ENCODE measurements at places on chromosomes 6 and 20. TPM values are rescaled to one million over a fixed set of nuclear protein-coding genes. Genes with fewer than 3 reads are reported as not detected.
A peak's percentile ranks its signal among the peaks of the same experiment; 100 is the strongest.

MSH5 gene
- total RNA-seq, result 12.8 TPM

HFE gene
- 16.9 TPM for total RNA-seq

DNAH8 gene
- not detected for total RNA-seq

F13A1 gene
- not detected for total RNA-seq

WFDC10B gene
- not detected for total RNA-seq

FAM209B gene
- not detected for total RNA-seq

ROMO1 gene
- total RNA-seq, result 667 TPM

DNA sequence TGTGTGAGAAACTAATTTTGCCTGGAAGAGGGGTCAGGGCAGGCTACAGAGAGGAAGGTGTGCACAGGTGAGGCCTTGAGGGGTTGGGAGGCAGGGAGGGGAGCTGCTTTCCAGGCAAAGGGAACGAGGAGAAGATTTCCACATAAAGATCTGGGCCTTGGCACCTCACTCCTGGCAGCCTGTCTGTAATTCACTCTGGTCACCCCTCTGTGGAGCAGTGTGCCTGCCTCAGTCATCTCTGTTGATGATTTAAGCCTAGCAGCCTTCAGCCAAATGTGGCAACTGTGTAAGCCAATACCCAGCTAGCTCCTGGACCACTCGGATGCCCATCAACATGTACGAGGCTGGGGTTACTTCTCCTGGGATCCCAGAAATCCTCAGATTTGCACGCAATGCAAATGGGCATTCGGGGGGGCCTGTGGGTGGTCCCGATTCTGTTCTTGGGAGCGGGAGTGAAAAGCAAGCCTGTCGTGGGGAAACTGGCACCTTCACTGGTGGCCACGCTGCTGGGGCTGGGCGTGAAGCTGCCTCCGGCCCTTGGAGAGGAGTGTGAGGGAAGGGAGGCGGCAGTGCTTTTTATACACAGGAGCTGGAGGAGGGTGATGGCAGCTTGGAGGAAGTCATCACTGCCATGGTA is 360.4 kb downstream of the ZFAND3 start:
- no peak for DNase-seq

DNA sequence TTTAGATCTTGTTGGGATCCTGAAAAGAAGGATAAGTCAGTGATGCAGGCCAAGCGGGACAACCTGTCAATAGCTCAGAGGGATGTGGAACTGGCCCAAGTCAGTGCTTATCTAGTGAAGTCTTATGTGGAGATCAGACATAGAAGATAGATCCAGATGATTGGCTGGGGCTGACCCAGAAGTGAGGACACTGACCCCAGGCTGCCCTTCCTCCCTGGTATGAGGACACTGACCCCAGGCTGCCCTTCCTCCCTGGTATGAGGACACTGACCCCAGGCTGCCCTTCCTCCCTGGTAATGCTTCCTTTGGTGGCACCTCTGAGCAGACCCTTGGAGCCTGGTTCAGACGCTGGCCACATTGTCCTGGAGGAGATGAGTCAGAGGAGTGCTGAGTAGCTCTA is 159.7 kb downstream of the PHACTR3 start:
- no peak for DNase-seq

DNA sequence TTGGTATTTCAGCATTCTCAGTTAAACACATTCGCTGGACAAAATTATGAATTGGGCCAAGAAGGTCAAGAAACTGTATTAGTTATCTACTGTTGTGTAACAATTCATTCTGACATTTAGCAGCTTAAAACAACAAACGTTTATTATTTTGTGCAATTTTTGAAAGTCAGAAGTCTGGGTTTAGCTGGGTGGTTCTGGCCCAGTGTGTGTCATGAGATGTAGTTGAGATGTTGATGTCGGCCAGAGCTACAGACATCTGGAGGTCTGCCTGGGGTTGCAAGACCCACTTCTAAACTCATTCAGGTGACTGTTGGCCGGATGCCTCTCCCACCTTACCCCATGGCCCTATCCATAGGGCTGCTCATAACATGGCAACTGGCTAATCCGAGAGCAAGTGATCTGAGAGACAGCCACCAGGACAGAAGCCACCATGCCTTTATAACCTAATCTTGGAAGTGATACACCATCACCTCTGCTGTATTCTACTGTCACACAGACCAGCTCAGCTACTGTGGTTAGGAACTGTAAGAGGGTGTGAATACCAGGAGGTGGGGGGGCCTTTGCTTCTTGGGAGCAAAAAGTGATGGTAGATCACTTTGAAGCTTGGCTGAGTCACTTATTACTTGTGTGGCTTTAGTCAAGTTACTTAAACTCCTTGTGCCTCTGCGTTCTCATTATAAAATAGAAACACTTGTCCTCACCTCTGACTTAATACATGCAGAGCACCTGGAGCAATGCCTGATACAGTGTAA is 217.0 kb upstream of the MYLIP start:
- DNase-seq, result no peak

DNA sequence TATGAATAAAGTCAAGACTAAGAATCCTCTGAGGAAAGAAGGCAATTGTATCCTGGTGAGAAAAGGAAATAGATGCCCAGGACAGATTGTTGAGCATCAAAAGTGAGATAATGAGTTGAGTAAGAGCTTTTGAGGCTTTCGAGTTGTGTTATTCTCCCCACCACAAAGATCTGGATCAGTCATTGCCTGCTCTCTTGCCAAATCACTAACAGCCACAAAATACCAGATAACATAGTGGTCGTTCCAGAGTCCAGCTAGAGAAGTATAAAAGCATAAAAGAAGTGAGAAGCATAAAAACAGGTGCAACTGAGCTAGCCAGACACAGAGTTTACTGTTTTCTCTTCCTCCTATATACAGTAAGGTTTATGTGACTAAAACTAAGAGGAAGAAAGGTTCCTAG is 4.9 kb downstream of the SPINT4 start:
- DNase-seq, result no peak

DNA sequence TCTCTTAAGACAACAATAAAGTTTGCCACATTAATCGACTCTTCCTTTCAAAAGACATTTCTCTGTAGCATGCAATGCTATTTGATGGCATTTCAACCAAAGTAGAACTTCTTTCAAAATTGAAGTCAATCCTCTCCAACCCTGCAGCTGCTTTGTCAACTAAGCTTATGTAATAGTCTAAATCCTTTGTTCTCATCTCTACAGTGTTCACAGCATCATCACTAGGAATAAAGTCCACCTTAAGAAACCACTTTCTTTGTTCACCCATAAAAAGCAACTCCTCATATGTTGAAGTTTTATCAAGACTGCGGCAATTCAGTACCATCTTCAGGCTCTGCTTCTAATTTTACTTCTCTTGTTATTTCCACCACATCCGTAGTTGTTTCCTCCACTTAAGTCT is 11.5 kb upstream of the BLOC1S5 start:
- no peak for DNase-seq

DNA sequence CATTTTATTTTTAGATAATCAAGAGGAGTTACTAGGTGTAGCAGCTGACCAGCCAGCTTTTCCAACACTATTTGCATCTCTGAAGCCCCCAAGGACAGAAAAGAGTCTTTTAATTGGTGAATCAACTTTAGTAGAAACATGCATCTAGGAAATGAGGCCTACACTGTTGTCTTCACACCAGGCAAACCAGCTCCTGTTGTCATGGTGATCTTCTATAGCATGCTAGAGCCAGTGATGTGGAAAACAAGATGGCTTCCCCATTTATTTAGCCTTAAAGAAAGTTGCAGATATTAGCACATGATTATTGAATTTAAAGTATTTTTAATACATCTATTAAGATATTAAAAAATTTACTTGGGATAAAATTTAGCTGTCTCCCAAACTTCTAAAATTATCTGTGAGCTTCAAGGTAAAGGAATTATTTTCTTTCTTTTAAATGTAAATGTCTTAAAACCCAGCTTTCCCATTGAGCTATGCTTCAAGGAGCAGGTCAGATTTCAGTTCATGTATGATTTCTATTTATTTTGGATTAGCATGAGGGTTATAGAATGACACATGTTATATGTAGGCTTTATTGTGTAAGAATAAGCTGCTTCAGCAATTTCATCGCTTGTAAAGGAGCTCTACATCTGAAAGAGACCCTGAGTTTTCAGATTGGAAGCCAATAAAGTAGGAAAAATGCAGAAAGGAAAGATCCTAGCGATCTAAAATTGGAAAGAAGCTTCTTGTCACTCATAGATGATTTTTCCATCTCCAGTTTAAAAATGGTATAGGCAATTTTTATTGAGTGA is 564.9 kb upstream of the CITED2 start:
- DNase-seq, result no peak

DNA sequence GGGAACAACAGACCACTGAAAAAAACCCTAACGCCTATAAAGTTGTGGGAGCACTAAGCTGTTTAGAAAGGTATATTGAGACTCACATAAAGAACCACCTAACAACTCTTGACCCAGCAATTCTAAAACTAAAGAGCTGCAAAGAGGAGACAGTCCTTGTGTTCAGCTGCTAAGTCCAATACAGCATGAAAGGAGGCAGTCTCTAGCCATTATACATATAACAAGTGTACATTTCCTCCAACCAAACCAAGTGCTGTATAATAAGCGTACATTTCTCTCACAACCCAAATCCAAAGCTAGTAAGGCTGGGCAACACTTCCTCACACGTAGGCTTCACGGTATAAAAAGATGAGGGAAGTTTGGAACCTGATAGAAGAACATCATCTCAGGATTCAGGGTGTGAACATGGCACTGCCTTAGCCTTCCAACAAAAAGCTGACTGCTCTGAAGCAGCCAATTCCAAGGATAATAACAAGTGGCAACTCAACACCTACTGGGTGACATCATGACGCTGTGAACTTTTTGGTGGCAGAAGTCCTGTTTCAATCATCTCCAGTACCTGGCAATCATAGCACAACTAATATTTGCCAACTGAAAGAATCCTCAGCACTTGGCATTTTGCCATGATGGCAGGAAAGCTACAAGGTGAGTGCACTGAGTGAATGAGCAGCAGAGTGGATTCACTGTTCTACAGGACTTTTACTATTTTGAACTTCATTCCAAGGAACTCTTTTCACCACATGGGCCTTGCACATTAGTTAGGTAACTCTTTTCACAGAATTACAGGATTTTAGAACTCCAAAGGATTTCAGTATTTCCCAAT is 16.6 kb downstream of the TBC1D20 start:
- peak; percentile 25 for DNase-seq

GRCh38 chr6:151536188-151536479 is 42.3 kb downstream of the CCDC170 start:
- DNase-seq, result no peak

DNA sequence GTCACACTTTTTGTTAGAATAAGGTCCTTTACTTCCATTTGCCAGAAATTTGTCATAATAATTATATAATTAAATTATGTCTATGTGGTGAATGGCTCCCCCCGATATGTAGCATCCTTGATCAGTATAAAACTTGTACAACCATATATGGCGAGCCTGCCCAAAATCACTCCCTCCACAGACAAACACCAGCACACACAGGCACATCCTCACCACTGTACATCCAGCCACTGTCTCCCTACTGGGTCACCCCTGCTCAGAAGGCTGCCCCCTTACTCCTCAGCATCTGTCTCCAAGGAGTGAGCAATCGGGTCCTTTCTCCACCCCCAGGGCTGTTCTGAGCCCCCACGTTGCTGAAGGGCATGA is 87.0 kb upstream of the MYL9 start:
- DNase-seq, result no peak

GRCh38 chr6:107582086-107582485 is 92.2 kb downstream of the SOBP start:
- DNase-seq, result no peak

GRCh38 chr6:22558288-22558882 is 11.0 kb upstream of the HDGFL1 start:
- peak; percentile 49 for DNase-seq

- DNase-seq, result peak; percentile 41
These were observed 26.5 kb downstream of the BCKDHB start for GRCh38 chr6:80133020-80133419.

DNA sequence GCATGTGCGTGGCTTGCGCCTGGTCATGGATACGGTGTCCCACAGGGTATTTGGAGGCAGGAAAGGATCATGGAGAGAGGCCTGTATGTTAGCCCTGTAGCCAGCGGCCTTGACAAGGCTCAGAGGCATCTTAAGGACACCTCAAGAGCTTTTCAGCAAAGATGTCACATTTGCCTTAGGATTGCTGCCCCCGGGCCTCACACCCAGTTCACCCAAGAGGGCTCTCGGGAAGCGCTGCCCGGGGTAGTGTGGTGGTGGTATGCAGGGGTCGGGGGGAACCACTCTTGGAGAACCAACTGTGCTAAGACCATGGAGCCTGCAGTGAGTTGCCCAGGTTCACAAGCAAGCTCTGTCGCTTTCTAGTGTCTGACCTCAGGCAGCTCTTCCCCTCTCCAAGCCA is 36.9 kb upstream of the VSTM2L start:
- no peak for DNase-seq

DNA sequence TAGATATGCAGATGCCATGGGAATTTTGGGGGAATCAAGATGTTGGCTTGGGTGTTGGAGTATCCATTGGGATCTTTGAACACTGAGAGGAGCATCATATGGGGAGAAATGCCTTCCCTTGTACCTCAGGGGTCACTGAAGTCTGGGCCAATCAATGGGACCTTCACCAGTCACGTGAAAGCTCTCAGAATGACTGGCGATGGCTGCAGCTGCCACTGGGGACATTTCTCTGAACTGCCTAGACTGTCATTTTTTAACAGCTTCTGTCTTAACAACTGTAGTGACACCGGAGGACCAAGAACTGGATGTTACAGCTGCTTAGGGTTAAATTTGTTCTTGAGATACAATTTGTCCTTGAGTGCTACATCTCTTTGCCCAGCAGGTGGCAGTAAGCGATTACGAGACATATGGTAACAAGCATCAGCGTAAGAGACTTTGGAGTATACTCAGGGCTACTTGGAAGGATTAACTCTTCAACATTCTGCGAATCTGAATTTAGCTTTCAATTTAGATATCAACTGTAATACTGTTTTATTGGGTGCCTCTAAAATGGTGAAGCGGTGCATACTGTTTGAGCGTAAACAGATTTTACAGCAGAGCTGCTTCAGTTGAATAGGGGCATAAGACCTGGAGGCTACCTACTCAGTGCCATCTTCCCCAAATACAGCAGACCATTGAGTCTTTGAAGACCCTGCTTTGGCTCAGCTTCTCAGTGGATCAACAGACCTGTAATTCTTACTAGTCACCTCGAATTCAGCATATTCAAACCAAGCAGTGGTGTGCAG is 36.0 kb downstream of the CCN2 start:
- peak; percentile 78 for DNase-seq

- peak; percentile 25 for DNase-seq
These were observed 66.5 kb downstream of the NOX3 start for GRCh38 chr6:155389130-155389529.

DNA sequence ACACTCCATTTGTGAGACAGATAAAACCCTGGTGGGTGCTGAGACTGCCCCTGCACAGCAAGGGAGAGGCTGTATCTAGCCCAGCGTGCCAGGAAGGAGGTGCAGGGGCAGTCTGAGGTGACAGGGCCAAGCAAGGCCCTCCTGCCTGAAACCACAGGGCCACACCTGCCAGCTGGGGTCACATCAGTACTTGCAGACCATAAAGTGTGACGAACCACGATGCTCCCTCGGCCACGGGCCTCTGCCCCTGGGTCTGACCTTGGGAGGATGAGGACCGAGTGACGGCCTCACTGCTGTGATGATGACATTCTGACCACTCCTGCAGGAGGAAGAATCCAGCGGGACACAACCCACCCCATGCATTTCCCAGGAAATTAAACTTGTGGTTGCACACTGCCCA is 75.1 kb downstream of the NINL start:
- no peak for DNase-seq

- peak; percentile 75 for DNase-seq
These were observed 60.2 kb downstream of the CHMP4B start for GRCh38 chr20:33871362-33871761.
